Airway epithelial cell (primary cell): ENCODE measurements at places on chromosomes 6 and 20. TPM values are rescaled to one million over a fixed set of nuclear protein-coding genes. Genes with fewer than 3 reads are reported as not detected.

The PRPH2 gene
- 0.14 TPM in 2 replicates for total RNA-seq

The NKX2-4 gene
- not detected in 2 replicates for total RNA-seq

The MAPK13 gene
- total RNA-seq: 80.4 and 102 TPM in 2 replicates

The LRFN2 gene
- total RNA-seq: not detected in 2 replicates

The CST5 gene
- not detected in 2 replicates for total RNA-seq

The COL21A1 gene
- 0.28 and 0.42 TPM in 2 replicates for total RNA-seq
